Osteocyte (in vitro differentiated cells): ENCODE measurements at places on chromosomes 12 and 14.

DNA sequence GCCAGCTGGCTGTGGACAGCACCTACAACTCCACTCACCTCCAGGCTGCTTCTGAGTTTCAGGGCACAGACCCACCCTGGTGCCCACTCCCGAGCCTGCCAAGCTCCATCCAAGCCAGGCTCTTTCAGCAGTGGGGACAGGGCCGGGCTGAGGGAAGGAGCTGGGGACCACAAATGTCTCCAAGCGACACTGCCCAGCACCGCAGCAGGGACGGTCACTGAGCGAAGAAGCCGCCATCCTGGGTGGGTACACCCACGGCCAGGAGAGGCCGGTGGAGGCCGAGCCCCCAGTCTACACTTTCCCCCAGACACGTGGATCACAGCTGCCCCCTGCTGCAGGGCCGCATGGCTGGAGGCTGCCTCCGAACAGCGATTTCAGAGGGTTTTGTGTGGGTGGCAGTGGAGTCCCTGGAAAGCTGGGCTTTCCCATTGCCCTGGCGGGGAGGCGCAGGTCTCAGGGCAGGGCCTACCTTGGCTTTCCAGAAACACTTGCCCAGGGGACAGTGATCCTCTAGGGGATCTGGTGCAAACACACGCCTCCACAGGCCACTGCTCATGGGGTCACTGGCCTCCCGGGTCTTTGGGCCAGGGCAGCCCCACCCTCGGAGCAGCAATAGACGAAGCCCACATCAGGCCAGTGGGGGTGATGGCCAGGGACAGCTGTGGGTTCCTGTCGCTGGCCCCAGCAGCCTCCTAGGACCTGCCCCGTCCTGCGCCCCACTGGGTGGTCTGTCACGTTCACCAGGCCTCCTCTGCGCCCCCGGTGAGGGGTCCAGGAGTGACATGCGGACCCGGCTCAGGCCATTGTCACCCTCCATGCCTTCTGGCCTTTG is 1.2 kb upstream of the GPR132 start:
- DNase-seq = no peak

DNA sequence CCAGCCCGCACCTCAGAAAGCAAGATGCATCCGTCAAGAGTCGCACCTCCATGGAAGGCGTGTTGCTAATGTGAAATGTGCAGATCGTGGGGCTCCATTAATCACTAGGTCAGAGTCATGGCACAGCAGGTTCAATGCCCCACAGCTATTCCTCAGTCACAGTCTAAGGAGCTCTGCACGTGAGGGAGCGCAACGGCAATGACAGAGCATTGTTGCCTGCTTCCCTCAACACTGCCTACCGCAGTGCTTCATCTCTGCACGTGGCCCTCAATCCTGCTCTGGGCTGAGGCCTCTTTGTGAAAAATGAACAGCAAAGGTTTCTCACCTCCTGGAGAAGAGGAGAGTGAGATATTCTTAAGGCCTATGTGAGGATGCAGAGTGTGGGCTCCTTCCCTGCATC is 995.2 kb upstream of the TMEM132C start:
- peak; percentile 67 for DNase-seq

DNA sequence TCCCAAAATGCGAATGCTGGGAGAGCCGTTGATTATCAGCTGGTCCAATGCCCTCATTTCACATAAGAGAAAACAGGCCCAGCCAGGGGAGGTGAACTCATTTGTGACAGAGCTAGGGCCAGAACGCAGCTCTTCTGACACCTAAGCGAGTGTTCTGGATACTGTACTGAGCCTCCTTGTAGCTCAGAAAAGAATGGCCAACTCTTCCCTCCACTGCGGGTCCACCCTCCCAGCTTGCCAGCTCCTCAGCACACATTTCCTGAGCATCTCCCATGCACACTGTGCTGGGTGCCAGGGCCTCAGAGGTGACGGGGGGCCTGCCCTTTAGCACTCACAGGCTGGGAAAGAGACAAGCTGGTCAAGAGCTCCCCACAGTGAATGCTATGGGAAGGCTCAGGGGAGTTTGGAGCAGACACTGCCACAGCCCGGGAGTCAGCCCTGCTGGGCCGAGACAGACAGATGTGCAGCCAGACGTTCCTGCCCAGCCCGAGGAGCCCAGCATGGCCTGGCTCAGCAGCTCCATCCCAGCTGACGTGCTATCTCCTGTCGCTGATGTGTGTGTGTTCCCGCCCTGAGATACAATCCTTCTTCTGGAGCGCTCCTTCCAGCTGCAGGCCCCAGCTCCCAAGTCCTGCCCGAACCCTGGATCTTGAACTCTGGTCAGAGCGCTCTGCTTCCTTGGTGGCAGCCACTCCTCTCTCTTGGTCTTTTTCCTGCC is 3.5 kb downstream of the CMTM5 start:
- no peak for DNase-seq

GRCh38 chr12:94602024-94602423 is 48.3 kb downstream of the TMCC3 start:
- DNase-seq = no peak

DNA sequence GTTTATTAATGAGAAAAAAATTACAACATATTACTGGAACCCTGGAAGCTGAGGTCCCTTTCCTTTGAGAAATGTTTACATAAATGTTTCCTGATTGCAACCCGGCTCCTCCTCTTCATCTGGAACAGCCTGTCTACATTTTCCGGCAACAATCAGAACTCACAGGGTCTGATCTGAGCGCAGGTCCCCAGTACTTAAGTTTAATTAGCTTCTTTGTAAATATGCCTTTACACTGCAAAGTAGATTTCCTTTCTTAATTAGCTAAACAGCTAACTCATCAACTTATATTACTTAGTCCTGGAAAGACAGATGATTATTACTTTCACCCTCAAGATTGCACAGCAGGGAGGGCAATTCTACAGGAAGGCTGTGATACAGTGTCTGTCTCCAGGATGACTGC is 213.0 kb downstream of the MON2 start:
- DNase-seq = no peak

GRCh38 chr14:105151838-105152793 is 16.5 kb downstream of the JAG2 start:
- DNase-seq = no peak

DNA sequence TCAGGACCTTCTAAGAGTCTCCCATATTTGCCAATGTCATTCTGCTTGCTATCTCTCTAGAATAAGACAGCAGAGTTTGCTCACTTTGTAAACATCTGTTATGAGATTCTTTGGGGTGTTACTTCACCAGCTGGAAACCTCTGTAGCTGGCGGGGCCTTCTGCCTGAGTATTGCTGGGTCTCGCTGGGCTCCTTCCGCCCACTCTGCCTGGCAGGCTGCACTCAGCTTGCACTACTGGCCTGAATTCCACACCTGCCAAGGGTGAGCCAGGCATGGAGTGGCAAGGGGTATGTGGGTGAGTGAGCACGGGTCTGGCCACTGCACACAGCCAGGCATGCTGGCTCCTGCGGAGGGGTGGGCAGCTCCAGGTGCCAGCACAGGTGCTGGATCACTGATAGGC is 267.3 kb upstream of the PDE3A start:
- no peak for DNase-seq

DNA sequence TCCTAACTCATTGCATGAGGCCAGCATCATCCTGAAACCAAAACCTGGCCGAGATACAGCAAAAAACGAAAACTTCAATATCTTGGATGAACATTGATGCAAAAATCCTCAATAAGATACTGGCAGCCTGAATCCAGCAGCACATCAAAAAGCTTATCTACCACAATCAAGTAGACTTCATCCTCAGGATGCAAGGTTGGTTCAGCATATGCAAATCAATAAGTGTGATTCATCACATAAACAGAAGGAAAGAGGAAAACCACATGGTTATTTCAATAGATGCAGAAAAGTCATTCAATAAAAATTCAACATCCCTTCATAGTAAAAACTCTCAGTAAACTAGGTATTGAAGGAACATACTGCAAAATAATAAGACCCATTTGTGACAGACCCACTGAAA is 56.5 kb upstream of the PPFIA2 start:
- DNase-seq = no peak

GRCh38 chr14:22952418-22952817 is 4.5 kb downstream of the HAUS4 start:
- DNase-seq = no peak

GRCh38 chr12:89383235-89384049 is 31.1 kb upstream of the DUSP6 start:
- no peak for DNase-seq

GRCh38 chr12:18429366-18429765 is 168.0 kb downstream of the PIK3C2G start:
- no peak for DNase-seq

GRCh38 chr14:72519543-72519942 is 374.4 kb downstream of the DPF3 start:
- no peak for DNase-seq

- no peak for DNase-seq
These were observed 257.4 kb upstream of the ATP2B1 start for GRCh38 chr12:89965993-89966392.

- peak; percentile 51 for DNase-seq
These were observed 36.7 kb downstream of the RPS29 start for GRCh38 chr14:49549446-49549845.

- no peak for DNase-seq
These were observed 8.7 kb downstream of the PHB2 start for GRCh38 chr12:6961695-6962284.

DNA sequence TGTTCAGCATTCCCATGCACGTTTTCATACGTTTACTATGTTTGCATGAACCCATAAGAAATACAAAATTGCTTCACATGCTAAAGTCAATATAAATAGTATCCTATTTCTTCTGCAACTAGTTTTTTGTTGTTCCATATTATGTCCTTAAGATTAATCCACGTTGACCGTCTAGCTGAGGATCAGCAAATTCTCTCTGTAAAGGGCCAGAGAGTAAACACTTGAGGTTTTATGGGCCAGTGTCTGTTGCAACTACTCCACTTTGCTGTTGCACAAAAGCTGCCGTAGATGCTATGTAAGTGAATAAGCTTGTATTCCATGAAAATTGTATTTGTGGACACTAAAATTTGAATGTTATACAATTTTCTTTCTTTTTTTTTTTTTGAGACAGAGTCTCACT is 21.1 kb upstream of the PITPNM2 start:
- DNase-seq = no peak

DNA sequence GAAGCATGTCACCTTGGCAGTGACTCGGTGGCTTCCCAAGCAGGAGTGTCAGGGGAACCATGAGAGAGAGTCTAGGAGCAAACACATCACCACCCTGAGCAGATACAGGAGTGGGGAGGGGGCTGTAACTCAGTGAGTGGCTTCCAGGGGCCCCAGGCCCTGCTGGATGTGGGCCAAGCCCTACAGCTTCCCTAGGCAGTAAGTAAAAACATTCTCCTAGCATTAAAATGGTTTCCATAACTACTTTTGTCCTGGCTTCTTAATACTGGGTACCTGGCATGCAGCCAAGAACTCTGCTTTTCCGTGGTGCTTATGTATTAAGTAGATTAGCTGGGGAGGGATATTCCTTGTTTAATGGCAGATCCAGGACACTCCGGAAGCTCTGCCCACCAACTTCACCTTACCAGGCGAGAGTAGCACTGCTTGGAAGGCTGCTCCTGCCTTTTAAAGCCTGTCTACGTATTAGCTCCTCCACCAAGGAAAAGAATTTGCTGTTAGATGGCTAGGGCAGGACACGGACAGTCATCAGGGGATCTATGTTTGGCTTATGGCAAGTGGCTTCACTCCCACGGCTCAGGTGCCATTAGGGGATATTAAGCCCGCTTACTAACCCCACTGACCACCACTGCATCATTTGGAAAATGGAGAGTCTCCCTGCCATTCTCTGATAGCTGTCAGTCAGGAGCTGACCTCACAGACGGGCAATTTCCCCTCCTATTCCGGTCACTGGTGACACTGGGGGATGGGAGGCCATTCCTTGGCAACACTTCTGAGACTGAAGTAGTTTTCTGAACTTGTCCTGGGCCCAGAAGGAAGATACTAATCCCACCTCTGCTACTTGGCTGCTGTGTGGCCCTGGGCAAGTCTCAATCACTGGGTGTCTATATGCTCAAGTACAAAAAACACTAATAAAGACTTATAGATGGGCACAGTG is 22.8 kb downstream of the OTUB2 start:
- DNase-seq = peak; percentile 75

GRCh38 chr12:90945070-90945649 is 9.8 kb downstream of the CCER1 start:
- no peak for DNase-seq
